ENCODE measurements at places on chromosomes 1 and 21.

- DNase-seq, result no peak
These were observed 157.2 kb upstream of the NFIA start for GRCh38 chr1:60924964-60925798.

DNA sequence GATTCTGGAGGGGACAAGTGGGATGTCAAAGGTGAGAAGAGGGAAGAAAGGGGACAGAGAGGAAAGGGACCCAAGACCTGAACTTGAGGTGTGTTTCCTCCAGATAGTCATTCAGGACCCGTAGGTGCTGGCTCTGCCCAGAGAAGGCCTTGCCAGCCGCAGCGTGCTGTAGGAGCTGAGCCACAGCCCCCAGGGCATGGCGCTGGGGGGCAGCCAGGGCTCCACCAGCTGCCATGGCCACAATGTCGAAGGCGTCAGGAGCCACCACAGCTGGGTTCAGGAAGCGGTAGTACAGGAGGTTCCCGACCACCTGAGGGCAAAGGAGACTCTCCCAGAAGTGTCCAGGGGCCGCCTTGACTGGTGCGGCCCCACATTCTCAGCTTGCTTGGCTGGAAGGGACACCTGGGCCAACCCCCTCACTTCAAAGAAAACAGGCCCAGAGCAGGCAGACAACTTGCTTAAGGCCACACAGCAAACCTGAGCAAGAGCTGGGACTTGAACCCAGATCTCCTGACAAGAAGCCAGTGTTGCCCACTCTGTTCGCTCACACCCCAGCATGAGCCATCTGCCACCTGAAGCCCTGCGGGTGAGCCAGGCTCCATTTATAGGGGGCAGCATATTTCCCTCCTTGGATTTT lies 34.0 kb upstream of the MEF2D start:
- no peak for DNase-seq

GRCh38 chr1:218633238-218633988 lies 288.3 kb downstream of the TGFB2 start:
- DNase-seq, result no peak

- no peak for DNase-seq
These were observed 80.6 kb upstream of the GFI1 start for GRCh38 chr1:92567211-92567868.

DNA sequence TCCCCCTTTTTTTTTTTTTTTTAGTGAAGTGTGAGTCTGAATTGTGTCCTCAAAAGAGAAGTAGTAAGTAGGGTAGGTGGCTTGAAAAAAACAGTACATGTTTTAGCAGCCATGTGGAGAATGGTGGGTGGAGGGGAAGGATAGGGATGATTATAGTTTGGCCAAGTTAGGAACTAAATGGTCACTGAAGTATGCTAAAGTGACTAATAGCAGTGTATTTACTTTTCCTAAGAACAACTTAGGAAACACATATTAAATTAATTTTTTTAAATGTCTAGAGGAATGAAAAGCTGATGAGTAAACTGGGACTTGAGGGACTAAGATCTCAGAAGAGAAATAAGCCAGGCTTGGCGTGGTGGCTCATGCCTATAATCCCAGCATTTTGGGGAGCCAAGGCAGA lies 55.5 kb downstream of the PLA2G4A start:
- DNase-seq, result no peak

DNA sequence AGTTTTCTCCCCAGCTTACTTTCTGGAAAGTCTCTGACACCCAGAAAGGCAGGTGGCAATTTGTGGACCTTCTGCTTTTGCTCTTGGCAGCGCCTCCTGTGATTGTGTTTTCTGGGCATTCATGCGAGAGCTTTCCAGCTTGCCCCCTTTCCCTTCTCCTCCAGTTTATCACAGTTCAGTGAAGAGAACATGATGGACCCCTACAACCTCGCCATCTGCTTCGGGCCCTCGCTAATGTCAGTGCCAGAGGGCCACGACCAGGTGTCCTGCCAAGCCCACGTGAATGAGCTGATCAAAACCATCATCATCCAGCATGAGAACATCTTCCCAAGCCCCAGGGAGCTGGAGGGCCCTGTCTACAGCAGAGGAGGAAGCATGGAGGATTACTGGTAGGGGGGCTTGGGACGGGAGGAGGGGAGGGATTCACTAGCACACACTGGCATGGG lies 24.3 kb upstream of the IKBKE start:
- DNase-seq, result no peak

DNA sequence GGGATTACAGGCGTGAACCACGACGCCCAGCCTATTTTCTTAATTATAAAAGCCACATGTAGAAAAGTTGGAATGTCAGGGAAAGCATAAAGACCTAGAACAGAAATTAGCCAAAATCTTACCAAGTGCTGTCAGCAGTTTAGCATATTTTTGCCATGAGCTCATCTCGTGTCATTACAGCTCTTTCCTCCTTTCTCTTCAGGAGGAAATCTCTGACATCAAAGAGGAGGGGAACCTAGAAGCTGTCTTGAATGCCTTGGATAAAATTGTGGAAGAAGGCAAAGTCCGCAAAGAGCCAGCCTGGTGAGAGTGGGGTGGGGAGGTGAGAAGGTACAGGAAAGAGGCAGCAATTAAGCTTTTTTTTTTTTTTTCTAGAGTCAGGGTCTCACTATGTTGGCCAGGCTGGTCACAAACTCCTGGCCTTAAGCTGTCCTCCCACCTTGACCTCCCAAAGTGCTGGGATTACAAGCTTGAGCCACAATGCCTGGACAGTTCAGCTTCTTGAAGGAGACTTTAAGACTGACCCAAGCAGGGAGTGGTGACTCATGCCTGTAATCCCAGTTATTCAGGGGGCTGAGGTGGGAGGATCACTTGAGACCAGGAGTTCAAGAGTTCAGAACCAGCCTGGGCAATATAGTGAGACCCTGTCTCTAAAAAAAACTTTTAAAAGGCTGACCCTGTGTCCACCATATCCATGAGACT lies 8.4 kb upstream of the BGLAP start:
- DNase-seq, result no peak

DNA sequence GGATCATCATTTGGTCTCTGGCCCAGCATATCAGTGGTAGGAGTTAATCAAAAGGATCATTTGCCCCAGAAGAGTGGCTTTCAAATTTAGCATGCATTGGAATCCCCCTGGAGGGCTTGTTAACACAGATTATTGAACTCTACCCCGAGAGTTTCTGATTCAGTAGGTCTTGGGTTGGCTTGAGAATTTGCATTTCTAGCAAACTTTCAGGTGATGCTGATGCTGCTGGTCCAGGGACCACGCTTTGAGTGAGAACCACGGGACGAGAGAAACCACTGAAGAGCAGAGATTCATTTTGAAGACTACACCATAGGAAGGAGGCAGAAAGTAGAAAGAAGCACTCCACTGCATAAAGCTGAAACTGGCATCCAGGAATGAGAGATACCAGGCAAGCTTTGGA lies 81.3 kb upstream of the DUSP10 start:
- no peak for DNase-seq

GRCh38 chr21:36591326-36591970 lies 107.5 kb upstream of the SIM2 start:
- DNase-seq, result no peak

GRCh38 chr1:41504114-41505035 lies 19.9 kb upstream of the EDN2 start:
- no peak for DNase-seq

- no peak for DNase-seq
These were observed 67.1 kb upstream of the GUCA2B start for GRCh38 chr1:42086146-42086545.

GRCh38 chr1:84163123-84163931 lies 19.3 kb downstream of the PRKACB start:
- DNase-seq, result no peak

DNA sequence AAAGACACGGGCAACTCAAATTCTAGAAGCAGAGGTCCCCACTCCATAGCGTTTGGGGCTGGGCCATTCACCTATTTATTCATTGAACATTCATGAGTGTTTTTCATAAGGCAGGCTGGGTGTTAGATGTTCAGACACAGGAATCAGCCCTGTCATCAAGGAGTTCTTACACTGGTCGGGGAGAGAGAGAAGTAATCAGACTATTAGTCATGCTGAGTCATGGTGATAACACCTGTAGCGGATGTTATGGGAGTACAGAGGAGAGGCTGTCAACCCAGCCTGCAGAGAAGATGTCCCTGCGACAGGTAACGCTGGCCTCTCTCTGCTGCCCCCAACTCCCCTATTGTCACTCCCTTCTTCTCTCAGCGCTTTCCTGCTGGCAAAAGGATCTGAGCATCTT lies 17.2 kb downstream of the LY9 start:
- no peak for DNase-seq

DNA sequence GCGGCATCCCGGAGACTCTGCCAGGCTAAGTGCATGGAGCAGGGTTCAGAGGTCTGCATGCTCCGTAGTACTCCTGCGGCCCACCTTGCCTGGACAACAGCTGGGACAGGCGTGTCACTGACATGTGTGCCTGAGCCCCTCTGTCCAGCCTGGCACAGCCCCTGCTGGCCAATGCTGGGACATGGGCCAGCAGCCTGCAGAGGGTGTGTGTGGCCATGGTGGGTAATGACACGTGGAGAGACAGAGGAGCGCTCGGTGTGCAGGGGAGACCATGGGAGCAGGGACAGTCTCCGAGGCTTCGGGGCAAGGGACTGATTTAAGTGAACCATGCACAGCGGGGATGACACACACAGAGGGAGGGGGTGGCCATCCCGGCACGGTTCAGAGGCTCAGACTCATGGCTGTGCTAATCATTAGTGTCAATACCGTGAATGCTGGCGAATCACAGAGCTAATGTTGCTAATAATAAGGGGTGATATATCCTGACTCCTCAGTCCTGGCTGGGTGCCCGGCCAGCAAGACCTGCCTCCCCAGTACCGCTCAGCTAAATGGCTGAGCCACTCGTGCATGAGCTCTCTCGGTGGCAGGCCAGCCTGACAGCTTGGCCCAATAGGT lies 41.5 kb downstream of the IGSF21 start:
- no peak for DNase-seq

- no peak for DNase-seq
These were observed 3.2 kb upstream of the CACNA1S start for GRCh38 chr1:201115390-201115937.

DNA sequence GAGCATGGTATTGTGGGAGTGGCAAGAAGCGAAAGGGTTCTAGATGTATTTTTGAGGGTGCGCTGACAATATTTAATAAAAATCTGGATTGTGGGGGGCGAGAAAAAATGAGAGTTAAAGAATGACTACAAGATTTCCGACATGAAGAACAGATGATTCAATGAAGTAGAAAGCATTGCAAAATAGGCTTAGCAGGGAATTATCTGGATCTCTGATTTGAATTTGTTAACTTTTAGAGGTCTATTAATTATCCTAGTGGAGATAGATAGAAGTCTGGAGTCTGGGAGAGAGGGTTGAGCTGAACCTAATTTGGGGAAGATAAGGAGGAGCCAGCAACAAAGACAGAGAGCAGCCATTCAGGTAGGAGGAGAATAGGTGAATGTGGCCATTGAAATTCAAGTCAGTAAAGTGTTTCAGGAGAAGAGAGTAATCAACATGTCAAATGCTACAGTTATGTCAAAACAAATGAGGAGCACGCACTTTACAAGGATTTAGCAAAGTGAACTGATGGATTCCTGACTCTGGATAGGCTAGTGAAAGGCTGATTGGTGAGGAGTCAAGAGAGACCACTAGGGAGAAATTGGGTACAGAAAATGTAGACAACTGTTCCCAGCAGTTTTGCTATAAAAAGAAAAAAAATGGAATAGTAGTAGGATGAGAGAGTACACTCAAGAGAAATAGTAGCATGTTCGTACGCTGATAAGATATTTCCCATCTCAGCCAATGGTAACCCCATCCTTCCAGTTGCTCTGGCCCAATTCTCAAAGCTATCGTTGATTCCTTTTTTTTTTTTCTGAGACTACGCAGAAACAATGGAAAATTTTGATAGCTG lies 393.2 kb upstream of the CXADR start:
- DNase-seq, result no peak

DNA sequence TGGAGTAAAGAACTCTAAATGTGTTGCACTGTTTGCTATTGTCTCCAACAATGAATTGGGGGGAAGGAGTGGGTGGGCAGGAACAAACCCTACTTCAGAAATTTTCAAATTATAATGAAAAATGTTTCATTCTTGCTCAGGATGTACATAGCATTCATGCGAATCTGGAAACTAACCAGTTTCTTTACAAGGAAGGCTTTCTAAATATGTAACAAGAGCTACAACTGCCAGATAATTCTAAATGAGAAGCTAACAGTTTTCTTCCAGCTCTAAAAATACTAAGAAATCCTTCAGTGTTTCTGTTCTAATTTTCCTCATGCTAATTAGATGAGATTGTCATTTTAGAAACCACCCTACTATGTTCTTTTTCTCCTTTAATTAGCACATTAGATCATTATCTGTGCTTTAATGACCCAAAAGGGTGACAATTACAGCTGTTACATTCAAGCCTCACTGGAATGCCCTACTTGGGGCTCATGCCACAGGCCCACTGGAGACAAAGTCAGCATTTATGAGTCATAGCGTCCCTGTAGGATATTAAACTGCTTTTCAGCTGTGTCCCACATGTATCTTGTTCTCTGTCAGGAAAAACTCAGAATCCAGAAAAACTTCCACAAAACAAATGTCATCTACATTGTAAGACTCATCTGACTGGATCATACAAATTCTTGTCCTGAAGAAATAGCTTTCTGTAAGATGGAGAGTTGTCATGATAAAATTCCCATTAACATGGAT lies 804.6 kb upstream of the CXADR start:
- DNase-seq, result no peak

- no peak for DNase-seq
These were observed 35.1 kb downstream of the ARHGAP29 start for GRCh38 chr1:94202241-94202640.

DNA sequence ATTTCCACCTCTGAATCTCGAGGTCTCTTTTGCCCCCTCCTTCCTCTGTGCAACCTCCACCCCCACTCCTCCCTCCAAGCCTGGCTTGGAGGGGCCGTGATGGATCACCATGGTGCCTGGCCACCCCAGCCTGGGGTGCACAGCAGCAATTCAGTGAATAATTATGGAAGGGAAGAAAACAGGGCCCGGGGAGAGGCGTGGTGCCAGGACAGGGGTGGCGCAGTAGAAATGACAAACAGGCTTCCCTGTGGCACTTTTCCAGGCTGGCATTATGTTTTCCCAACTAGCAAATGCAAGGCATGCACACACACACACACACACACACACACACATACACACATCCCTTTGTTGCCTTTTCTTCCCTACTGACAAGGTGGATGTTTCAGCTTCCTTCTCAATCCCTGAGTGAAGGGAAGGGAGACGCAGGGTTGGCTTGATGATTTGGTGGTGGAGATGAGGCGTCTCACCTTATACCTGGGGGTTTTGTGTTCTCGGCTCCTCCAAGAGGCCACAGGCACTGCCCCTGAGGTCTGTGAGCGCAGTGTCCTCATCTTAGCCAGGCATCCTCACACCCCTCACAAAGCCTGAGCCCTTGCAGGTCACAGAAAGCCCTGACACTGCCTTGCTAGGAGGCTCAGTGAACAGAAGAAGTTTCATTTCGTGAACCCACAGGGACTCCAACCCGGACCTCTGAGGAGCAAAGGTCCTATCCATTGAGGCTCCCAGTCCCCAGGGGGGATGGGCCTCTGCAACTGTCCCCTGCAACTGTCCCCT lies 215.8 kb downstream of the MATN1 start:
- DNase-seq, result no peak

DNA sequence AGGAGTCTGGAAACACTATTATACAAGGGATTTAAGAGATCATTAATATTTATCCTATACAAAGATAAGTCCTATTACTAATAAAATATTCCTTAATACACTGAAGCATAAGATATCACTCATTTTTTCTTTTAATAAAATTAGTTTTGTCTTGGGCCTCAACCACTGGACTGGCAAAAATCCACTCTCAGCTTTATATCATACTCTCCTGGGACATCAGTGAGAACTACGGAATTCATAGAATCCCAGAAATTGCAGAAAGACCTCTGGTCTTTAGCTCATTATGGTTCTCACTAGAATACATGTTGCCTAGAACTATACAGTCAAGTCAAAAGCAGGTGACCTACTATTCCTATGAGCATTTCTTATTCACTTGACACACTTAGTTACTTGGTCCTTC lies 285.0 kb downstream of the LRRC40 start:
- no peak for DNase-seq
